ENCODE measurements at places on chromosomes 1 and 21.

- no peak for DNase-seq
Observed at GRCh38 chr1:39063191-39063590, 37.0 kb downstream of the NDUFS5 start.

GRCh38 chr1:58802640-58803399 lies 19.0 kb upstream of the JUN start:
- DNase-seq: no peak

- no peak for DNase-seq
Observed at GRCh38 chr1:69993810-69994209, 211.6 kb downstream of the LRRC40 start.

DNA sequence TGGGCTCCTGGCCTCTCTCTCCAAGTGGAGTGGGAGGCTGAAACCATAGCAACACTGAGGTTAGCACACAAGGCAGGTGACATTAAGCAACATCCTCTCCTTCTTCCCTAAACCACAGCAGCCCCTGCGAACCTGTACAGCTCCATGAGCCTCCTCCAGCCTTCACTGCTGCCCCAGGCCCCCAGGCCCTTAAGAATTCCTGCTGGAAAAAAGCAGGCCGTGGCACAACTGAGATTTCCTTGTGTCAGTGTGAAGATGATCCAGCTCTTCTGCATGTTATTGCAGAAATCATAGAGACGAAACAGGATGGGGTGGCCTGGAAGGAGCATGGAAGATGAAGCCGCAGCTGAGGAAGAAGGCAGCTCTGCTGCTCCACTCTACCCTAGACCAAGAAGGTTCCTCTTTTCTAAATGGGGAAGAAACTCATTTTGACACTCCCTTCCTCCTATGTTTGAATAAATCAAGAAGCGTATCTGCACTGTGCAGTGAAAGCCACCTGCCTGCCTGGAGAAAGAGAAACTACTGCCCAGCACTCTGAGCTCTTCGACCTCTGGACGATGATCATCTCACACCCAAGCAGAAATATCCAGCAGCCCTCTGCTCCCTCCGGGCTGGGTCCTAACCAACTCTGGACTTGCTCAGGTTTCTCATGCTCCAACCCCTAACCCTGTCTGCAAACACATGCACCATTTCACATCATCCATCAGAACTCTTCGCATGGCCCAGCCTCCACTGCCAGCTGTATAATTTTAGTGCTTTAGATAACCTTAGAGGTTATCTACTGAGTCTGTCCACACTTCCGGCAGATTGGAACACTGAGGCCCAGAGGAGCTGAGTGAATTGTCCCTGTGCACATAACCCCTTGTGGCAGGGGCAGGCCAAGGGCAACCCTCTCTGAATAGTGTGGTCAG lies 20.7 kb downstream of the SH3BP5L start:
- peak; percentile 90 for DNase-seq

DNA sequence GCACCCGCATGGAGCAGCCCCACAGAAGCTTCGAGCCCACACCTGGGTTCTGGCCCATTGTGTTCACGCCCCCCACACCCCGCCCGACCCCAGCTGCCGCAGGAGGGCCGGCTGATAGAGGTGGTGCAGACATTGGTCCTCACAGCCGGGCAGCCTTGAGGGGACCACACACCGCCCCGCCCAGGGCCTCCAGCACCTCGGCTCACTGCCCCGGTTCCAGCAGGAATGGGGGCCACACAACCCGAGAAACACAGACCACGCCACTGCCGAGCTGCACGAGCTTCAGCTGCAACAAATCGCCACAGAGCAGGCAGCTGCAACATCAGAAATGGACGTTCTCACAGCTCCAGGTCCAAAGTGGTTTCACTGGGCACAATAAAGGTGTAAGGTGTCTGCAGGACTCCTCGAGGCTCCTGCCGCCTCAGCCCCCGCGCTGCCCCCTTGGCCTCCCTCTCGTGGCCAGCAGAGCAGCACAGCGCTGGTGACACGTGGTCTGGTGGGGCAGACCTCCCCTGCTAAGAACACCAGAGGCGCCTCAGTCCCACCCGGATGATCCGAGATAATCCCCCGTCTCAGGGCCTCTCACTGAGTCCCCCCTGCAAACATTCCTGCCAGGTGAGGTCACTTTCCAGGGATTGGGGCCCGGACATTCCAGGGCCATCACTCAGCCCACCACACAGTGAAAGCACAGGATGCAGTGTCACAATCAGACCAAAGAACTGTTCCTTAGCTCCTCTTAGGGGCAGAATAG lies 62.3 kb upstream of the ADARB1 start:
- DNase-seq: no peak

GRCh38 chr21:45870421-45870820 lies 111.1 kb upstream of the COL6A1 start:
- DNase-seq: no peak

DNA sequence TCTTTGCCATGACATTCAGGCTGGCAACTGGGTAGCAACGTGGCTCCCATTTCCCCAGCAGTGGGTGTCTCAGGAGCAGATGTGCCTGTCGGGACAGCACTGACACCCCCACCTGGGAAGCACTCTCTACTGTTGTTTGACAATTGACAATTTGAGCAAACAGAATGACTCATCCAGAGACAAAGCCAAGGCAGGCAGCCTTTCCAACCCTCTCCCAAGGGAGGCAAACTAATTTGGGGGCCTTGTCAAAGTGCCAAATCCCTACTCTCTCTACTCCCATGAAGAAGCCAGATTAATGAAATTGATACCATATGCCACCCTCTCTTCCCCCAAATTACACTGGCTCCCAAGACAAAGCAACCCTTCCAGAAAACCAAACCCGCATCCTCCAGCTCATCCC lies 65.6 kb downstream of the GRIK3 start:
- no peak for DNase-seq

DNA sequence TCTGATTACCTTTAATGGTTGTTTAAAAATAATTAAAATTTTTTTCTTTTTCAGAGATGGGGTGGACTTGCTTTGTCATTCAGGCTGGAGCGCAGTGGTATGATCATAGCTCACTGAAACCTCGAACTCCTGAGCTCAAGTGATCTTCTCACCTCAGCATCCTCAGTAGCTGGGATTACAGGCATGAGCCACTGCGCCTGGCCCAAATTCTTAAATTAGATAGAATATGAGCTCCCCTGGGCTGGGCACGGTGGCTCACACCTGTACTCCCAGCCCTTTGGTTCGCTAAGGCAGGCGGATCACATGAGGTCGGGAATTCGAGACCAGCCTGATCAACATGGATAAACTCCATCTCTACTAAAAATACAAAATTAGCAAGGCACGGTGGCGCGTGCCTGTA lies 17.0 kb downstream of the CERS2 start:
- no peak for DNase-seq

GRCh38 chr1:229230140-229230892 lies 40.6 kb upstream of the RAB4A start:
- no peak for DNase-seq

DNA sequence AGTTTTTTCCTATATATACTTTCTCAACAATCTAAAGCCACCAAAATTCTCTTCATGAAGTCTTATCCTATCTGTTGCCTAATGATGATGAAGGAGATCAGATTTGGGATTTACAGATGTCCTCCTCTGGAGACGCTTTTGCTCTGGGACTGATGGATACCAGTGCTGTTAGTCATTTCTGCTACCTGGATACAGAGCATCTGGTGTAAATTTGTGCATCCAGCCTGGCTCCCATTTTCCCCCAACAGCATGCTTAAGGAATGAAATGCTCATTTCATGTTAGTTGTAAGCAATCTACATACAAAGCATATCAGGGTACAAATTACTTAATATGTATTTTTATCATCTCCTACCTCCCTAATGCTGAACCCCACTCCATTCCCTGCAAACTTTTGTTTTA lies 57.7 kb downstream of the HNRNPR start:
- DNase-seq: no peak

DNA sequence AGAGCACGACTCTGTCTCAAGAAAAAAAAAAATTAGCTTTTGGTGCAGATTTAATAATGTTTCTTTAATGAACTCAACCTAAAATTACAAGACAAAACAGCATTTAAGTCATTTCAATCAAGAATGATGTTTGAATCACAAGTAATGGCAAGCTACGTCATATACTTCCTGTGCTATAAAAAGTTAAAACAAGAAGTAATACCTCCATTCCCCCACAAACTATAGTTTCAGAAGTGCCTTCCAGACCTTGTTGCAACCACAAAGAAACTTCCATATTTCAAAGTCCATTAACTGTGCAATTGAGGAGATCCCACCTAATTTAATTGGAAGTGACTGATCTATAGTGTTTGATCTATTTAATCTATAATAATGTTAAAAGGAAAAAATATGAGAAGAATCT lies 15.1 kb downstream of the NRDC start:
- DNase-seq: no peak

DNA sequence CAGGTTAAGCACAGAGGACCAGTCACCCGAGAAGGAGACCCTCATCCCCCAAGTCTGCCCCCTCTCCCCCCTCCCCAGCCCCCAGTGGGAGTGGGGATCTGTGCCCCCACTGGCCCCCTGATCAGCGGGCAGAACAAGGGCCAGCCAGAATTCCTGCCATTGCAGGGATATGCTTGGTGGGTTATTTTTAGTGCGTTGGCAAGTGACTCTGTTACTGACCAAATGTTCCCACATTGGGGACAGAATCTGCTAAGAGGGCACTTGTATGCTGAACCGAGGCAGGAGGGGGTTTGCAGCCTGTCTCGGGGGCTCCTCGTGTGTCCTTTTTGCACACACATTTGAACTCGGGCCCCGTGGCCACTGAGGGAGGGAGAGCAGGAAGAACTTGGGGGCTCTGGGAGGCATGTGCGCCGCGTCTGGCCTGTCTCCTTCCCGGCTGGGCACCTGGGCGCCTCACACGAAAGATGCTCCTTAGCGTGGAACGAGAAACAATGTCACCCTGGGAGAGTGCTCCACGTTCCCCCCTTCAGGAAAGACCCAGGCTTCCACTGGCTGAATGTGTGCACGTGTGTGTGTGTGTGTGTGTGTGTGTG lies 66.4 kb upstream of the CASZ1 start:
- no peak for DNase-seq

GRCh38 chr1:212916481-212917133 lies 33.7 kb upstream of the VASH2 start:
- DNase-seq: no peak

- DNase-seq: no peak
Observed at GRCh38 chr1:160344241-160344640, 1.1 kb downstream of the NCSTN start.

GRCh38 chr1:30914587-30914922 lies 6.0 kb upstream of the SDC3 start:
- no peak for DNase-seq

GRCh38 chr1:211229365-211229759 lies 29.8 kb upstream of the RCOR3 start:
- DNase-seq: no peak

GRCh38 chr1:236753516-236753915 lies 41.6 kb upstream of the MTR start:
- peak; percentile 50 for DNase-seq
